CD4-positive, alpha-beta T cell treated with Interleukin-4 for 4 hours (primary cell): ENCODE measurements at places on chromosomes 3 and 15.

- DNase-seq: no peak
These were observed 58.6 kb downstream of the DRD3 start for GRCh38 chr3:114120211-114120610.

- no peak for DNase-seq
These were observed 17.5 kb upstream of the ARHGAP31 start for GRCh38 chr3:119276680-119277079.

DNA sequence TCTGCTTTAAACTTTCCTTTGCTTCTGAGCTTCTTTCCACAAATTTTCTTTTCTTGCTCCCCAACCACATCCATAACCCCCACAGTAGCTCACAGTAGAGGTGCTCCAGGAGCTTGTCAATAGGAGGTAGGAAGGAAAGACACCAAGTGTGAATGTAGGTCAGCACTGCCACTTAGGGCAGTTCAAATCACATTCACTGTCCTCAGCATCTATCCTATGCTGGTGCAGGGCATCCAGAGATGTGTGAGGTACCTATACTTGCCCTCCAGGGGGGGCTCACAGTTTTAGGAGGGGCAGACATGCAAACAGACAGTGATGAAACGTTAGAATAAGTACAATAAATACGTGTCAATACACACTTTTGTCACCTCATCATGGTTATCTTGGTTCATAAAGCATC, 1.5 kb upstream of the SPSB4 start:
- DNase-seq: no peak

DNA sequence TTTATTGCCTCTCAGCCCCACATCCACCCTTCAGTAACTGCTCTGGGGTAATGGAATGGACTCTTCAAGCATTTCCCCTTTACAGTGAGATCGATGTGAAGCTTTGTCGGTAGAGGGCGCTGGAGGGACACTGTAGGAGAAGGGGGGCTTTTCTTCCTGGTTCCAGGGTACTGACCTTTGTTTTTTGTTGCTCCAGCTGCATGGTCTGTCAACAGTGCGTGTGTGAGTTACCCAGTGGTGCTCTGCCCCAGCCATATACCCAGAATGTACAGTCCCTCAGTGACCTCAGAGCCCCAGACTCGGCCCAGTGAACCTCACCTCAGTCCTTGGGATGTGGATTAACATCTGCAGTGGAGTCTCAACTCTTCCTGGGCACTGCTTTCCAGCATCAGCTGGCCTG, 180.3 kb upstream of the TSC22D2 start:
- DNase-seq: no peak

GRCh38 chr3:152419748-152420147, 151.0 kb downstream of the MBNL1 start:
- DNase-seq: no peak

DNA sequence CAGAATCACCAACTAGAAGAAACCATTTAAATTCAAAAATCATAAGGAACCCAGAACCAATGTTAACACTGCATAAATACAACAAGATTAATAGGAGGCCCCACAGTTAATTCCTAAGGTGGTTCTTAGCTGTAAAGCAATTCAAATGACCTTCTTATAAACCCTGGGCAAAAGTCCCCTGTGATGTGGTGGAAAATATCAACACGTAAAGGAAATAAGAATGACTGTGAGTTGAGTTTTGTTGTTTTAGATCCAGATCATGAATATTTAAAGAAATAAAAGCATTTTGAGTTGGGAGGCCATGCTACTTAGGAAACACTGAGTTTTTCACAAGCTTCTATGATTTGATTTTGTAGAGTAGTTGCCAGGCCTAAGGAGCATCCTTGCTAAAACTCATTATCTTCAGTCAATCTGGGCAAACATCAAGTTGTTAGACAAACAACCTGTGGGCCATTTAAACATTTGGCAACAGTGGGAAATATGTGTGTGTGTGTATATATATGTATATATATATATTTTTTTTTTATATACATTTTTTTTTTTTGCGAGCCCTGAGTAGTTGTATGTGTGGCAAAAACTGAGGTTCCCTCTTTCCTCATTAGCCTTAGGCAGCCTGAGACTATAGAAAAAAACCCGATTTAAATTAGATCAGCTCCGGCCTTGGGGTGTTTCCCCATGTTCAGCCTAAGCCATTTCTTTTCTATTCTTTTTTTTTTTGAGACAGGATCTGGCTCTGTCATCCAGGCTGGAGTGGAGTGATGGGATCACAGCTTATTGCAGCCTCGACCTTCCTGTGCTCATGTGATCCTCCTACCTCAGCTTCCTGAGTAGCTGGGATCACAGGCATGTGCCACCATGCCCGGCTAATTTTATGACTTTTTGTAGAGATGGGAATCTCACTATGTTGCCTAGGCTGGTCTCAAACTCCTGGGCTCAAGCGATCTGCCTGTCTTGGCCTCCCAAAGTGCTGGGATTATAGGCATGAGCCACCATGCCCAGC, 8.0 kb upstream of the PXK start:
- peak; percentile 11 for DNase-seq

- DNase-seq: no peak
These were observed 247.8 kb upstream of the ALCAM start for GRCh38 chr3:105118905-105119304.

DNA sequence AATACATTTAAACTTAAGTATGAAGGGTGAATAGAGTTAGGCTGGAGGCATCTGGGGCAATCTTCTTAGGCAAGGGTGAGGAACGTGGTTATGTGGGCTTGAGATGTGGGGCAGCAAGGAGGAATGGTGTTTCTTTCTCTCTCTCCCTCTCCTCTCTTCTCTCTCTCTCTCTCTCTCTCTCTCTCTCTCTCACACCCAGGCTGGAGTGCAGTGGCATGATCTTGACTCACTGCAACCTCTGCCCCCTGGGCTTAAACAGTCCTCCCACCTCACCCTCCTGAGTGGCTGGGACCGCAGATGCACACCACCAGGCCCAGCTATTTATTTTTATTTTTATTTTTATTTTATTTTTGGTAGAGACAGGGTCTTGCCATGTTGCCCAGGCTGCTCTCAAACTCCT, 4.0 kb upstream of the MGA start:
- DNase-seq: no peak

- no peak for DNase-seq
These were observed 71.1 kb downstream of the PLXNA1 start for GRCh38 chr3:127053979-127054378.

DNA sequence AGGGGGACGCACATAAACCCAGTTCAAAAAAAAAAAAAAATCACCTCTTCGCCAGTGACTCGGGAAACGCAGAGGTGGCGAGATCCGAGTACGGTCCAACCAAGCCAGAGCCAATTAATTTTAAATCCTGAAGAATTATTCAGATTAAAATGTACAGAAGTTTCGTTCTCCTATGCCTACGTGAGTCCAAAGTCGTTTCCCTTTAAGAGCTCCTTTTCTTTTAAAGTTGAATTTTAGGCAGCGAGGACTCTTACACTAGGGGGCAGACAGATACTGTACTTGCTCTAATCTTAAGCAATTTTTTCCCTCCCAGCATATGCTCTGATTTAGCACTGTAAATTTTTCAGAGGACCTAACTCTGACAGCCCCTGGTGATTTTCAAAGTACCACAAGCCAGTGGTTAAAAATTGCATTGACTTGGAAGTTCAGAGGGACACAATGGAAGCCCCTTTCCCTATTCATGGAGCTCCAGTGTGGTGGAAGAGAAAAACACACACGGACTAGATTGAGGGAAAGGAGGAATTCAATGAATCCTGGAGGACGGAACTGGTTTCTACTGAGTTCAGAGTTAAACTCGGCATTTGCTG, 3.3 kb upstream of the NR2F2 start:
- DNase-seq: no peak

- DNase-seq: no peak
These were observed 82.1 kb upstream of the AGBL1 start for GRCh38 chr15:85997618-85998017.

DNA sequence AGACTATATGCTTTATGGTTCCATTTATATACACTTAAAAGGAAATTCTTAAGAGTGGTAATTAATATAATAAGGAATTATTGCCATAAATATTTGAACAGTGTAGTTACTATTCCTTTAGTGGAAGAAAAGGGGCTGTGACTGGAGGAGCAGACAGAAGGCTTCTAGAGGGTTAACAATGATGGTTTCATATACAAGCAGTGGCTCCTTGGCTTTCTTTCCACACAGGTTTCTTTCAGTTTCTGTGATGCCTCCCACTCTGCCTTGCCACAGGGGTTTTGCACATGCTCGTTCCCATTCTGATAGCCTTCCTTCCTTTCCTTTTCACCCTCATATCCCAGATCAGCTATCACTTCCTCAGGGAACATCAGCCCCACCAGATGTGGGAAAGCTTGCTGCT, 108.8 kb upstream of the LYSMD4 start:
- DNase-seq: no peak

DNA sequence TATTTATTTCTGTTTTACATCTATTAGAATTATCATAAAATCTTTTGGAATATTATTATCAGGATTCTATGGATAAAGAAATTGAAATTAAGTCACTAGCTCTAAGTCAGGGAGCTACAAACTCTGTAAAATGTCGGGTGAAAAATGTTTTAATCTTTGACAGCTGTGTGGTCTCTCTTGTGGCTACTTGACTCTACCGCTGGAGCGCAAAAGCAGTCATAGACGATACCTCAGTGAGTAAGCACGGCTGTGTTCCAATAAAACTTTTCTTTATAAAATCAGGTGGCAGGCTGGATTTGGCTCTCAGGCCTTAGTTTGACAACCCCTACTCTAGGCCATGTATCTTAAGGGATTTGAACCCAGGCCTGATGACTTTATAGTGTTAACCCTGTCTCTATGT, 88.5 kb upstream of the PFN2 start:
- no peak for DNase-seq

DNA sequence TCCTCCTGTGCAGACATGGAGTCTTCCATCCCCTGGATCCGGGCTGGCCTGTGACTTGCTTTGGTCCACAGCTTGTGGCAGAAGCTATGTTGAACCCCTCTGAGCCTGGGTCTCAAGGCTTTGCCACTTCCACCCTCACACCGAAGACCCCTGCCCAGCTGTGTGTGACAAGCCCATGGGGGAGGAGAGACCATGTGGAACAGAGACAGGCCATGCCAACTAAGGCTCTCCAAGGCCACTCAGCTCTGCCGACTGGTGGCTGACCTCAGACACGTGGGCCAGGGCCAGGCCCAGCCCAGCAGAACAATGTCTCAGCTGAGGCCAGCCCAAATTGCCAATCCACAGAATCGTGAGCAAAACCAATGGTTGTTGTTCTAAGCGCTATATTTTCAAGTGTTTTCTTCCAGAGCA, 16.4 kb upstream of the CFAP100 start:
- no peak for DNase-seq

- no peak for DNase-seq
These were observed 52.6 kb downstream of the ARNT2 start for GRCh38 chr15:80456517-80457492.

GRCh38 chr3:32453346-32453745, 49.3 kb downstream of the CMTM6 start:
- no peak for DNase-seq

DNA sequence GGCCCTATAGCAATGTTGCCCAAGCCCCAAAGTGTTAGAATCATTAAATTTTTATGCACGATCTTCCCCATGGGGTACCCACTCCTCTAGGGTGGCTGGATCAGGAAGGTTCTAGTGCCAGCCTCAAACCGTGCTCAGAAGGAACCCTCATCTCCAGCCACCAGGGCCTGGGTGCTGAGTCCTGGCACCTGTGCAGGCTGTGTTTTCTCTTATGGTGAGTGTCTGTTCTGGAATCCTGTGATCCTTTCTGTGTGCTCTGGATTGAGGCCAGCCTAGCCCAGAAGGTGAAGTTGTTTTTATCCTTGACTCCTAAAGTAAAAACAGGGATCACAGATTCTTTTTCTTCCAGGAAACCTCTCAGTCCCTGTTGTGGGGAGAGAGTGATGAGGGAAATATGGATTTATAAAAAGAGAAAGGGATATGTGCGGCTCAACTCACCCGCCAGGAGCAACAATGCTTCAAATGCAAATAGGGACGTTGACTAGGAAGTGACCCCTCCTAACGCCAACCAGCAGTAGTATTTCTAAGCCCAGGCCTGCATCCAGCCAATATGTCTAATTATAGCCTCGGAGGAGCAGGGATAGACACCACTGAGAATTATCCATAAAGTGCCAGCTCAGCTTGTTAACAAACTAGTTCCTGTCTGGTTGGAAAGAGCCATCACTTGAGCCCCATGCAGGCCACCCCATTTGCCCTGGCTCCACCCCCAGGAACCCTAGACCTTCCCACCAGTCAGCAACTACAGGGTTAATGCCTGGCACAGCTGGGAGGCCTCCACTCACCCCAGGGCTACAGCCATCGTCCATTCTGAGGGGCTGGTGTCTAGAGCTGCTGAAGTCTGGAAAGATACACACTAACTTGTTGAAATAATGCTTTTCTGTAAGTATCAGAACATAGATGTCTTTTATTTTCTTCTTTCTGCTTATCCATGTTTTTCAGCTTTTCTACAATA, 513.5 kb upstream of the PROK2 start:
- no peak for DNase-seq

DNA sequence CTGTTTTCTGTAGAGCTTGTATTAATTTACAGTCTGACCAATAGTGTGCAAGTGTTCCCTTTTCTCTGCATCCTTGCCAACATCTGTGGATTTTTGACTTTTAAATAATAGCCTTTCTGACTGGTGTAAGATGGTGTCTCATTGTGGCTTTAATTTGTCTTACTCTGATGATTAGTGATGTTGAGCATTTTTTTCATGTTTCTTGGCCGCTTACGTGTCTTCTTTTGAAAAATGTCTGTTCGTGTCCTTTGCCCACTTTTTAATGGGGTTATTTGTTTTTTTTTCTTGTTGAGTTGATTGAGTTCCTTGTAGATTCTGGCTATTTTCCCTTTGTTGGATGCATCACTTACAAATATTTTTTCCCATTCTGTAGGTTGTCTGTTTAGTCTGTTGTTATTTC, 7.6 kb upstream of the ACOX2 start:
- no peak for DNase-seq

DNA sequence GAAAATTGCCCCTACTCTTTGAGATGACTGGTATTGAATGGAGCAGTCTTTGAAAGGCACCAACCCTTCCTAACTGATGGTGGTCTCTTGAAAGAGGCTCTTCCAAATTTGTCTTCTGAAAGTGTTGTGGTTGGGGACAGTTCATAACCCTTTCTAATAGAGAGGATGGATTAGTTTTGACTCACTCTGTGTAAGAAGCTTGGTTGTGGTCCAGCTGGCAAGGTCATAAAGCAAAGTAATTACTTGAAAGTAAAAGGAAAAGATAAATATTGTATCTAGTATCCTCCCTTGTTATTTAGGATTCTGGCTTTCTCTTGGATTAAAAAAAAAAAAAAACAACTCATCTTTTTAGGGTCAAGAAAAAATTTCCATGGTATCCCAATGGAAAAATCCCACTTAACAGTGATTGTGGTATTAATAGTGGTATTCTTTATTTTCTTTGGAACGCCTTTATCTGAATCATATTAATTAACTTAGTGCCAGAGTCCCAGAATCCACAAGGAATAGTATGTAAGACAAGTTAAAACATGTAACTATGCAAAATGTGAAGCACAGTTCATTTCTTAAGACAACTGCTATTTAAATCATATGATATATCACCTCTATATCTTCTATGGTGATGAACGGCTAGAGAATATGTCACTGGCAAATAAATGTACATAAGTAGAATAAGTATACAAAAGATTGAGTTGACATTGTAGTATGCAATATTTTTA, 469.3 kb upstream of the CDIN1 start:
- DNase-seq: no peak

- no peak for DNase-seq
These were observed 54.0 kb upstream of the DLG1 start for GRCh38 chr3:197352382-197352781.
